ENCODE measurements at places on chromosomes 5 and 9. TPM values are rescaled to one million over a fixed set of nuclear protein-coding genes. Genes with fewer than 3 reads are reported as not detected.

The MTAP gene
- 33.6 TPM for total RNA-seq

The MARCOL gene
- total RNA-seq = not detected

The CCL19 gene
- total RNA-seq = not detected

The PRLR gene
- total RNA-seq = 0.54 TPM

The C5orf34 gene
- total RNA-seq = 7.2 TPM

The ARID3C gene
- total RNA-seq = not detected

The RGS14 gene
- total RNA-seq = 1.1 TPM

The LOX gene
- 277 TPM for total RNA-seq

GRCh38 chr5:173771121-173771724 is 116.9 kb upstream of the CPEB4 start:
- no peak for DNase-seq

DNA sequence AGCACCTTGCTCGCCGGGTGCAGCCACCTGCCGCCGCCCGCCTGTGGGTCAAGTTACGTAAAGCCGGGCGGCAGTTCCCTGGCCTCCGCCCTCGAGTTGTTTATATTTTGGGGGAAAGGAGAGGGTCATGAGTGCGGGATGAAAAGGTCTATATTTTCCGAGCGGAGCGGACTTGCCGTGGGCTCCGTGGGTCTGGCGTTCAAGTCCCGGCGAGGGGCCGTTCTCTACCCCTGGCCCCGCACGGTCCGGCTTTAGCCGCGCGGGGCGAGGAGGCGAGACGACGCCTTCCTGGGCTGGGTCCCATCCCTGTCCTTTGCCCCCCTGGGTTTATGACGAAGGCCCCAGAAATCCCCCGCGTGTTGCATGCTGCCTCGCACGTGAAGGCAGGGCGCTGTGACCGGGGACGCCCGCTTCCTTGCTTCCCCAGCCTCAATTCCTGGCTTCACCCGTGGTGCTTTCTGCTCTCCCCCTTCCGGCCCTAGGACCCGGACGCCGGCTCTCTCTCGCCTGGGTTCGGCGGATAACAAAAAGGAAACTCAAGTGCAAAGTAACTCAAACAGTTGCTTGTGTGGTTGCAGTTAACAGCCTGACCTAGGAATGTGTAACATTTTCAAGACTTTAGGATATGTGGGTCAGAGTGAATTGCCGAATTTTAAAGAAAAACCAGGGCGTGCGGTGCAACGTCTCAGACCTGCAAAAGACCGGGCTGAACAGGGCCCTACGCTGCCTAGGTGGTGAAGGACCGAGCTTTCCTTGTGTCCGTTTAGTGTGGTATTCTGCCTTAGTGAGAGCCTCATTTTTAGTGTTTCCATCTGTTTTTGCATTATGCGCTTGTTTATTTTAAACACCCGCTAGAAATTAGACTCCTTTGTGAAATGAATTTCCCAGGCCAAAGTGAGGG is 810 bp downstream of the VPS13A start:
- peak; percentile 31 for DNase-seq

DNA sequence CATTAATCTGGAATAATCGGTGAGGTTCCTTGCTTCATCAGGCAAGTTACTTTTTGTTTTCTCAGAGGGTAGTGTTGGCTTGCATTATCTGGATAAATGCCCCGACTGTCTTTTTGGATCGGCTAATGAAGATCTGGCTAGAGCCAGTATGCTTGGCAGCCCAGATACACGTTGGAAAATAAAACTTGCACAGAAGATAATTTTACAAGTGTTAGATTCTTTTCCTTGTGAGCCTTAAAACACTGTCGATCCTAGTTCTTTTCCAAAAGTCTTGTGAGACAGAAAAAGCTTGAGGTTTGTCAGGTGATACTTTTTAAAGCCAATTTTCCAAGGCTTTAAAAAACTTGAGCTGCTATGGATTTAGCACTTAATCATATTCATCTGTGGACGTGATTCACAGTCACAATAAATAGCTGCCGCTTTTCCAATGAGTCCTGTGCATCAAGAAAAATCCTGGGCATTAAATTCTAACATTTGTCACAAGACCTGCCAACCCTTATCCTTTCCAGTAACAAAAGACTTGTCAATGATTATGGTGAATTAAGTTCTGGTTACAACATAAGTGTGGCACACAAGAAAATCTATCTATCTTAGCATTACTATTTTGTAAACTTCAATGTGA is 68.5 kb downstream of the PRLR start:
- no peak for DNase-seq

GRCh38 chr9:93138171-93138764 is 4.2 kb upstream of the NINJ1 start:
- no peak for DNase-seq

GRCh38 chr5:139682016-139682975 is 34.1 kb downstream of the CXXC5 start:
- no peak for DNase-seq

DNA sequence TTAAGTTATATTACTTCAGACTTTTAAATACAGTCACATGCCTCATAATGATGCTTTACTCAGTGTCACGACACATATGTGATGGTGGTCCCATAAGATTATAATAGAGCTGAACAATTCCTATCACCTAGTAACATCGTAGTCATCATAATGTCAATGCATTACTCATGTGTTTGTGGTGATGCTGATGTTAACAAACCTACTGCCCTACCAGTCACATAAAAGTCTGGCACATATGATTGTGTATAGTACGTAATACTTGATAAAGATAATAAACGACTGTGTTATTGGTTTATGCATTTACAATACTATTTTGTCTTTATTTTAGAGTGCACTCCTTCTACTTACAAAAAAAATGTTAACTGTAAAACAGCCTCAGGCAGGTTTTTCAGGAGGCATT is 103.7 kb downstream of the PAM start:
- peak; percentile 88 for DNase-seq

DNA sequence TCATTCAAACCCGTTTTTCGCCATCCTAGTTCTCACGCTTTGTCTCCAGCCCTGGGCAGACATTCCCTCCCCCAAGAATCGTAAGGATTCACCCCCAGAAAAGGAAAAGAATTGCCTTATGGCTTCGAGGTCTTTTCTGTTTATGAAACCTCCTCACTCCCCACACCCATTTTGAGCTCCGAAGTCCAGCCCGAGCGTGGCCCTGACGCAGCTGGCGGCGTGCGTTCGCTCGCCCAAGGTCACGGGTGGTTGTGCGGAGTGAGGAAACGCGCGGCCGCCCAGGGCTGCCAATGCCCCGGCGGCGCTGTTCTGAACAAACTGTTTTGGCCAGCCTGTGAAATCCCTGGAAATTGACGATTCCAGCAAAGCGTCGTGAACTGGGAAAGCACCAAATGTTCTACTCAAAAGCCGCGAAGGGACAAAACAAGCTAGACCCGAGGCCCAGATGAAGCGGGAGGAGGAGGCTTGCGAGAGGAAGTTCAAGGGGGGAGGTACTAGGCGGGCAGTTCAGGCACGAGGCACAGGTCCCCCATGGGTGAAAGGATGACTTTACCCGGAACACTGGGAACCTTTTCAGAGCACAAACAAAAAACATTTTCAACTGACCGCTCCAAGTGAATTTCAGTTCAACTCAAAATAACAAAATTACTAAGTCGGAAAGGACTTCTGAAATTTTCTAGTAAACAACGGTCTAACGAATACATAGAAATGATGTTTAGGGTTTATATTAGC is 683 bp upstream of the ZFAND5 start:
- peak; percentile 87 for DNase-seq

GRCh38 chr5:143024228-143024920 is 254.2 kb downstream of the ARHGAP26 start:
- no peak for DNase-seq

DNA sequence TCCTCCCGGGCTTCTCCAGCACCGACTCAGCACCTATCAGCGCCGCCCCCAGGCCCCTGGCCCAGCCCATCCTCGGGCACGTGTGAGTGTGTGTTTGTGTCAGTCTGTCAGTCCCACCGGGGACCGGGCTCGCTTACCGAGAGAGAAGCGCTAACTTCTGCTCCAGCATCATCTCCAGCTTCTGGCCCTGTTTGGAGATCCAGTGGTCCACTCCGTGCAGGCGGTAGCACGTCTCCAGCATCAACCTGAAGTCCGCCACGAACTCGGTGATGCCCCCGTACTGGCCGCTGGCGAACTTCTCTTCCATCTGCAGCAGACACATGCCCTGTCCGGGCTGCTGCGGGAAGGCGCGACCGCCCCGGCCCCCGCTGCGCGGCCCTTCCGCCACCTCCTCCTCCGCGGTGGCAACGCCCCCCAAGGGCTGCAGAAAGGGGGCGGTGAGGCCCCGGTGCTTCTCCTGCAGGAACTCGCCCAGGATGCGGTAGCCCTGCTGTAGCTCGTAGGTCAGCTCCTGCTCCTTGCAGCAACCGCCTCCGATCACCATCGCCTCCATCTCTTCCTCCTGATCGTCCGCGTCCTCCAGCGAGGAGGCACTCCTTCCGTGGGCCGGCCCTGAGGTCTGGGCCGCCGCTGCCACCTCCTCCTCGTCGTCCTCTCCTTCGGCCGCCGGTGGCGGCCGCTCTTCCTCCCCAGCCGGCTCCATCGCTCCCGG is 8.2 kb downstream of the RANBP6 start:
- DNase-seq = peak; percentile 18

- no peak for DNase-seq
Observed at GRCh38 chr9:82729991-82730589, 332.9 kb downstream of the RASEF start.

DNA sequence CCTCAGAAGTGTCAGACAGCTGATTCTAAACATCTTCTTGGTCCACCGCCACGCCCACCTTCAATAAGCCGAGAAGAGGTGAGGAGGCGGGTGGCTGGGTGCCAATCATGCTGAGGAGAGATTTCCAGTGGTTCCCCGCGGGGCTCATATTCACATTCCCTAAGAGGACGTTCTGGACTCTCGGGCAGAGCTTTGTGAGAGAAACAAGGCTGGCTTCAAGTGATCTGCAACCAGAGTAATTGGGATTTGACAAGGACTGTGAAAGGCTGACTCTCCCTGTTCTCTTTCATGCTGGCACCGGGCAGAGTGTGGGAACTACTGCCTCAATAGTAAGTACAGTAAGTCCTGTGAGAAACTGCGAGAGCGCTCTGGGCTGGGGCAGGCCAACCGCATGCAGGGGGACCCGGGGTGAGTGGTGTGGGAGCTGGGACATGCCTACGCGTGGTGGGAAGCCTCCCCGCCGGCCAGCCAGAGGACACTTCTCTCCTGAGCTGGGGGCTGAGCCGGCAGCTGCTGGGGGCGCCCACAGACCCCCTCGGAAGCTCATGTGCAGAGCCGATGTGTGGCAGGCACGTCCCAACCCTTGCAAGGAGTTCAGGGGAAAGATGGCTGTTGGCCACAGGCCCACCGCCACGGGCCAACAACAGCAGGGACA is 110.9 kb downstream of the LIFR start:
- no peak for DNase-seq

GRCh38 chr9:6676254-6676921 is 30.9 kb upstream of the GLDC start:
- no peak for DNase-seq

GRCh38 chr5:138303372-138303771 is 28.2 kb downstream of the CDC25C start:
- peak; percentile 68 for DNase-seq

DNA sequence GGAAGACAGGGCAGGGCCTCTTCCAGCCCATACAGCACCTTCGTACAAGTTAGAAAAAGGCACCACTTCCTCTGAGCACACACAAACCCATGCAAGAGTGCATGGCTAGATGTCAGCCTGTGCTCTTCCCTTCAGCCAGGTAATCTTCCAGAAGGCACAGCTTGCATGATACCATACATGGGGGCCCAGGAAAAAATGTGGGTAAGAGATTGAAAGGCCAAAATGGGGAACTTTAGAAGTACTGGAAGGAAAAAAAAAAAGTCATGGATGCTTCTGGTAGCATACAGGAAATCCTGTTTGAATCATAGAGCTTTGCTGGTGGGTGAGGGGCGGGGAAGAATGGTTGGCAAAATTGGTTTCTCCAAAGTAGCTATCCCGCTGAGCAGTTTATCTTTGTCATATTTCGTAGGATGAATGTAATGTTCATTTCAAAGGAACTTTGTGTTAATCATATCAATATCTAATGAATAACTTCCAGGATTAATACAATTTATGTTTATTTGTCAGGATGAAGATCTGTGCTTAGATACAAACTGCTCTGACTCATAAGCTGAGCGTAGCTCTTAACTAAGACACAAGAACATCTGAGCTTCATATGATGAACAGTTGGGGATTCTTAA is 78.2 kb upstream of the MAP3K1 start:
- peak; percentile 75 for DNase-seq

GRCh38 chr9:101235105-101235866 is 149.5 kb downstream of the BAAT start:
- no peak for DNase-seq

Measured in IMR-90 (cell line).